Stimulated activated CD4-positive, alpha-beta T cell treated with anti-CD3 and anti-CD28 coated beads, Interleukin-1b, Interleukin-23, amount 100 ng/mL, for 1 hour (primary cell): ENCODE measurements at places on chromosomes 7 and 10.

- DNase-seq = no peak
Observed at GRCh38 chr10:62459072-62459471, 84.9 kb downstream of the ZNF365 start.

DNA sequence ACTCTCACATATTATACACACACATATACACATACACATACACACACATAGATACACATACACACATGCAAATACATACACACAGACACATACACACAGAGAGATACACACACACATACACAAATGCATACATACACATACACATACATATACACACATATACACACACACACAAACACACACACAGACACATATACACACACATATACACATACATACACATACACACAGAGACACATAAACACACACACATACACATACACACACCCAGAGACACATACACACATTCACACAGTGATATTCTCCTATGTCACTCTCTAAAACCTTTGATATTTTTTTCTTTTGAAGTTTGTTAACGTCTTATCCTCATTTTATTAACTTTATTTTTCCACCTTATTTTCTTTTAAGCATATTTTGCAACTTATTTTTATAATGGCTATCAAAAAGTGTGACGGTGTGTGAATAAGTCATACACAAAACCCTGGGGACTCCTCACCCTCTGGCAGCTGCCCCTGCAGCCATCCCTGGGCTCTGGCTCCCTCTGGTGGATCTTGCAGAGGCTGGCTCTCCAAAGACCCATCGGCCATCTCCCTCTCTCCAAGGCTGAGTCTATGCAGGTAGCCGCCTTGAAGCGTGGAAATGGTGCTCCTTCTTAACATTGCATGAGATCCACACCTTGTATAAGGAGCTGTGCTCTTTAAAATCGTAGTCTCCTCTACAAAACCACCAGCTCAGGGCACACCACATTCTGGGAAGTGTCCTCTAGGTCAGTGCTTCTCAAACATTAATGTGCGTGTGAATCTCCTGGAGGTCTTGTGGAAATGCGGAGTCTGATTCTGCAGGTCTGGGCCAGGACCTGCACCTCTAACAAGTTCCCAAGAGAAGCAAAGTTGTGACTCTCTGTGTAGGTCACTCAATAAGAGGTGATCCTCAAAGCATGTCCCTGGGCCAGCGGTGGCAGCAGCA is 4.1 kb upstream of the C10orf120 start:
- DNase-seq = peak; percentile 7

DNA sequence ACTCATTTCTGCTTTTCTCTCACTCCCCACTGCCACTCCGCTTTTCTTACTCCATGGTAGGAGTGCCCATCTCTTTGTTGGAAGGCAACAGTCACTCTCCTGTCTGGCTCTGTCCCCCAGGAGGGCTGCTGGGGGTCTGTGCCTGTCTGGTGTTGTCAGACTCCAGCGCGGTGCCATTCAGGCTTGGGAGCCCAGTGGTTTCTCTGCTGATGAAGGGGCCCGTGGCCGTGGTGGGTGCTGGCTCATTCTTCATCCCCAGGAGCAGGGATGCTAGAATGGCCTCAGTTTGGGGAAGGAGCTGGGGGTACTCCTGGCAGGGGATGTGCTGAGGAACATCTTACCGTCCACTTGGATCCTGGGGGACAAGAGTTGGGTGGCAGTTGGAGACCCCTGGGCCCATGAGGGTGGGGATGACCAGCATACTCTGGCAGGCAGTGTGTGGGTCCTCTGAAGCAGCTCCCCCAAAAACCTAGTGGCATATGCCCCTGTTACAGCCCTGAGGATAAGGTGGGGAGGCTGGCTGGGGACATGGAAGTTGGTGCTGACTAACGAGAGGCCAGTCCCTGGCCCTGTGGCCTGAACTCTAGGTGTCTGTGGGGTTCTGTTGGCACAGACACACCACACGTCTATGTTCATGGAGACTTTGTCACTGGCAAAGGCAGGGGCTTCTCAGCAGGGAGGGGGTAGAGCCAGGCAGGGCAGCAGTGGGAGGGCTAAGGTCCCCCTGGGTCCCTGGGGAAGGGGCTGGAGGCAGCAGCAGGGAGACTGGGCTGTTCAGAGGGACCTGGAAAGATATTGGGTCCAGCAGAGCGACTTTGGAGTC is 102.8 kb upstream of the RET start:
- no peak for DNase-seq

DNA sequence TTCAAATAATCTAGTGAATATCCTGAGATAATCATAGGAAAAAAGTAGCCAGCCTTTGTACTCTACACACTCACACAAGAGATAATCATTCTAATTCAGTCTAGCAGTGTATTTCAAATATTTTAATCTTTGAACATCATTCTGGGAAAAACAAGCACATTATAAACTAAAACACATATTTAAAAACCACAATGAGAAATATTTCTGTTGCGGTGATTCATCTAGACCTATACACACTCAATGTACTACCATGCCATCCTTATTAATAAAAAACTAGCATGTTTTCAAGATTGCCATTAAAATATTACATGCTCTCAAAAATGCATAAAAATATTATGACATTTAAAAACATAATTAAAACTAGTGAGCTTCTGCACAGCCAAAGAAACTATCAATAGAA is 11.8 kb downstream of the COG5 start:
- no peak for DNase-seq

DNA sequence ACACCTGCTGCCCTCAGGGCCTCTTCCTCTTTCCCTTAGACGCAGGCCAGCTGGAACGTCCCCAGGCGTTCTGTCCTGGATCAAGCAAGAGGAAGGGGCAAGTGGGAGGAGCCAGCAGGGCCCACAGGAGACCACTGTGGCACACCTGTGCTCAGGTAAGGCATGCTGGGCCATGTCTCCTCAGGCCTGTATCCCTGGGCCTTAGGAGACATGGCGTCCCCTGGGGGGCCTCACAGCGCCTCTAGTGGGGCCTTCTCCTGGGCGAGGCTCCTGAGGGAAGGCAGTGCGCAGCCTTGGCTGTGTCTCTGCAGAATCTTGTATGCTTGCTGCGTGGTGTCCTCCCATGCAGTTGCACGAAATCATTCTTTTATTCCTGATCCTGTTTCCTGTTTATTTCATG is 31.3 kb downstream of the ZNF783 start:
- DNase-seq = no peak

DNA sequence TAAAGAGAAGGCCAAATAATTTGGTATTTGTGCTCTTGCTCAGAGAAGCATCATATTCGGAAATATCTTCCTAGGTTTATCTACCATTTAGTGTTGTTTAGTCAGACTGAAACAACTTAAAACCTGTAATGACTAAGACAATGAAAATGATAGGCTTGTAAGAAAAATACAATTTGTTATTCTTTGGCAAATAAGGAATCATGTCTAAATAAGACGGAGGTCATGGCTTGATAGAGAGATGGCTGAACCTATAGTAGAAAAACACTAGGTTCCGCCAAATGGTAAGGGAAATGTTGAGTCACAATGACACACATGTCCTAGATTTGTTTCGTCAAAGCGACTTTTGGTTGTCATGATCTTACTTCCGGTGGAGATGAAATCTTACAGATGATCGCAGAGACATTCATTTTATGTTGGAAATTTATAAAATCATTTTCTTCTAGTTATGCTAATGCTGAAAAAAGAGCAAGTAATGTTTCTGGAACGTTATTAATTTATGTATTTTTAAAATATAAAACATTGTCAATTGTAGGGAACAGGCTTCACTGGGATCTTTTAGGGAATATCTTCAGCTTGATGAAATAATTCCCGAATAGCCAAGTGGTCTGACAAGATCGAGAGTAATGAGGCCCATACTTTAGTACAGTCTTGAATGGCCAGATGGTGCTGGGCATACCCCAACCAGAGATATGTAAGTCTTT is 1.0 kb downstream of the SRGN start:
- DNase-seq = no peak

DNA sequence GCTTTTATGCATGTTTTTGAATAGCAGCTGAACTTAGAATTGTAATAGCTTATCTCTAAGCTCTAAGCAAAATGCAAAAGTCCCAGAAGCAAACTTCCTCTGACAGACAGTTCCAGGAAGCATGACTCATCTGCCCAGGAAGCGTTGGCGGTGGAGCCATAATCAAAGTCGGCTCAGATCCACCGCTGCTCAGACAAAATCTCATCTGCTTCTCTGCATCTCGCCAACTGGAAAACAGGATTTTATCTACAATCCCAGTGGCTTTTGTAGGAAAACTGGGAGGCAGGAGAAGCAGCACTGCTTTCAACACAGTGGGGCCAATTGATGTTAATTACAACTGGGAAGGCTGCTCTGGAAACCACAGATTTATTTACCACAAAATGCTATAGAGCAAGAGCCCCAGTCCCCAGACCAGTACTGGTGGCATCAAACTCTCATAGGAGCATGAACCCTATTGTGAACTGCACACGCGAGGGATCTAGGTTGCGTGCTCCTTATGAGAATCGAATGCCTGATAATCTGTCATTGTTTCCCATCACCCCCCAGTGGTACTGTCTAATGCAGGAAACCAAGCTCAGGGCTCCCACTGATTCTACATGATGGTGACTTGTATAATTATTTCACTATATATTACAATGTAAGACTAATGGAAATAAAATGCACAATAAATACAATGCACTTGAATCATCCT is 99.9 kb downstream of the CUBN start:
- DNase-seq = peak; percentile 55

DNA sequence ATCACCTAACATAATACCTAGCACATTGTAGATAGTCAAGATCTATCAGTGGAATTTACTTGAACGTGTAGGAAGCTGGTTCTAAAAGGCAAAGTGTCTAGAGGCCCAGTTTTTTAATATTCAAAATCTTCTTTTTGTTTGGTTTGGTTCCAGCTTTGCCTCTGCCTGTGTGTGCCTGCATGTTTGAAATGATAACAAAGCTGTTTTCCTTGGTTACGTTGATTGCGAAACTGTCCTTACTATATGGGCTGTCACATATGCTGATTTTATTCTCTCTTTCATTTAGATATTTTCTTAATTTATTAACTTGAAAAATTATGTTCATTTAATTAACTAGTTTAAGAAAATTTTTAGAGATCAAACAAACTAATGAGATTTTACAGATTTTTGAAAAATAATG is 237.3 kb downstream of the SEMA3A start:
- no peak for DNase-seq

- DNase-seq = no peak
Observed at GRCh38 chr7:21947056-21947455, 1.4 kb upstream of the CDCA7L start.

GRCh38 chr7:51034521-51035264 is 252.0 kb upstream of the GRB10 start:
- no peak for DNase-seq

DNA sequence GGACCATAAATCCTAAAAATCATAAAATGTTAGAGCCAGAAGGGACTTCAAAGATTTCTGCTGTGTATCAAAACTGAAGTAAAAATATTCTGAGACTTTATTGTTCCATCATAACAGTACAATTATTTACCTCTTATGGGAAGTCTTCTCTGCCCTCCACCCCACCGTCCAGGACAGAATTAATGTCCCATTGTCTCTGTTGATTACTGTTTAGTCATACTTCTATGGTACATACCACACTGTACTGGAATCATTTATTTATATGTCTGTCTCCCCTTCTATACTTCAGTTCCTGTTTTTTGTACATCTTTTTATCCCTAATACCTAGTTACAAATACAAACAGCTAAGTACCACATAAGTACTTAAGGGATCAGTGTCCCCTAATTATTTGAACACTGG is 91.4 kb upstream of the CAPZA2 start:
- no peak for DNase-seq

DNA sequence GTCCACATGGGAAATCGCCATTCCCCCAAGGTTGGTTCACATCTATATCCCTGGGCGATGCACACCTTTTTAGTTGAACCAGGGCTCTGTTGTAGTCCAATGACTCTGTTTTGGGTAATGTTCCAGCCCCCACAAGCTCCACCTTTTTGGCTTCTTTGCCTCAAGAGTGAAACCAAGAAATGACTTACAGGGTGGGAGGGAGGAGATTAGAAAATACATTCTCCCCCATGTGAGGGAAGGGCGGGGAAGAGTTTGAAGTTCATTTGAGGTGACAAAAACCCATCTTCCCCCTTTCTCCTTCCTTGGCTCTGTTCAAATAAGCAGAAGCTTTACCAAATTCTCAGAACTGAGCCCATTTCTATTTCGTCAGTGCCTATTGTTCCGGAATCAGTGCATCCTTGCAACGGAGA is 82.8 kb downstream of the GATA3 start:
- DNase-seq = no peak

GRCh38 chr7:155527664-155528063 is 18.7 kb downstream of the CNPY1 start:
- no peak for DNase-seq

DNA sequence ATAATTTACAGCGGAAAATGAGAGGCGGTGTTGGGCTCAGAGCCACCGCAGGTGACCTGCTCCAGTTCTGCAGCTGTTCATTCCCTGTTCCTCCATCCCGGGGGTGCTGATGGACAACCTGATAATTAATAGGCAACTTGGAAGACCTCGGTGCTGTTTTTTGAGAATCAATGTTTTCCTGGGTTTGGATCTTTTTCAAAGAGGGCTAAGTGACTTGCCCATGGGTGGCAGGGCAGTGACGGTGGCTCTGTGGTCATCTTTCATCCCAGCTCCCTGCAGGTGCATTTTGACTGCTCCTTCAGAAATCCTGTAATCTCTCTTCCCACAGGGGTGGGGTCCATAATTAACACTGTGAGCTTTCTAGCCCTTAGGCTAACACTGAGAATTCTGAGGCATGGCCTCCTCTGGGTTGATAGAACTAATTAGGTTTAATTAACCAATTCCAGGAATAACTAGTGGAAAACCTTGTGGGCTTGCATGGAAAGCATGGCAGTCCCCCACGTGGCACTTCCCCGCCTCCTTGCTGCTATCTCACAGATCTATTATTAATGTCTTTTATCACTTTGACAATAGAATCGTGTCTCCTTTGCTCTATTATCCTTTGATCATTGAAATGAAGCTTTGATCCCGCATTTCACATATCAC is 217.9 kb downstream of the GLRX3 start:
- DNase-seq = no peak

DNA sequence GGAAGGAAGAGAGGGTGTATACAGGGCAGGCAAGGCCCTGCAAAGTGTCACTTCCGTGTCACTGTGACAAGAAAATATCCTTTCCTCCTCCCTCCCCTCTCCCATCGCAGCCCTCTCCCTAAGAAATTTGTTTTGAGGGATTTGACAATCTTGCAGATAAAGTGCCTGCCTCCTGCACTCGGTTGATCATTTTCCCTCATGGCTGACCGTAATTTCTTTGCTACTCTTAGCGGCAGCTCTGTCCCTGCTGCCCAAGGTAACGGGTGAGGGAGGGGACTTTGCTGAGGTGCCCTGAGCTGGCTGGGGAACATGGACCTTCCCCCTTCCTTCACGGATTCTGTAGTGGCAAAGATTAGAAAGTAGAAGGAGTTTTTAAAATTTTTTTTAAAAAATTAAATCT is 179.1 kb downstream of the TCF7L2 start:
- no peak for DNase-seq

- DNase-seq = no peak
Observed at GRCh38 chr10:30583778-30584415, 45.7 kb downstream of the LYZL2 start.

GRCh38 chr7:30253796-30254165 is 30.6 kb upstream of the ZNRF2 start:
- DNase-seq = no peak

GRCh38 chr7:2688409-2689342 is 674 bp downstream of the AMZ1 start:
- no peak for DNase-seq
